ENCODE measurements at places on chromosomes 5 and 9.
A peak's percentile ranks its signal among the peaks of the same experiment; 100 is the strongest.

DNA sequence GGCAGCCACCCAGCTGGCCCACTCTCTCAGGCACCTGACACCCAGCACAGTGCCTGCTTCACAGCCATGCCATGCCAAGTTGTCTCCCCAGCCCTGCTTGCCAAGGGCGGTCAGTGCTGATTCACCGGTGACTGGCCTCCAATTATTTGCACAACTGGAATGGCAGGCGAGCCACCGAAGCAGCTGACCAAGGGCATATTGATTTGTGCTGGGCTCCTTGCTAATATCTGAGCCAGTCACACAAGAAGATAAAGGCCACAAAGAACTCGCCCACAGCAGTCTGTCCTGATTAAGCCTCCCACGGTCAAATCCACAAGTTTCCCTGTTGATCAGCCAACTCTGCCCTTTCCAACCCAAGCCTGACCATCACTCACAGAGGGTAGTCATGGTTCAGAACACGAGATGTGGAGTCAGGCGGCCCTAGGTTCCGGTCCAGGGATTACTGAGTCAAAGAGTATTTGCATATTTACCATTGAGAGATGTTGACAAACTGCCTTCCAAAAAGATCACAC is 6.4 kb upstream of the EEIG1 start:
- DNase-seq = no peak

DNA sequence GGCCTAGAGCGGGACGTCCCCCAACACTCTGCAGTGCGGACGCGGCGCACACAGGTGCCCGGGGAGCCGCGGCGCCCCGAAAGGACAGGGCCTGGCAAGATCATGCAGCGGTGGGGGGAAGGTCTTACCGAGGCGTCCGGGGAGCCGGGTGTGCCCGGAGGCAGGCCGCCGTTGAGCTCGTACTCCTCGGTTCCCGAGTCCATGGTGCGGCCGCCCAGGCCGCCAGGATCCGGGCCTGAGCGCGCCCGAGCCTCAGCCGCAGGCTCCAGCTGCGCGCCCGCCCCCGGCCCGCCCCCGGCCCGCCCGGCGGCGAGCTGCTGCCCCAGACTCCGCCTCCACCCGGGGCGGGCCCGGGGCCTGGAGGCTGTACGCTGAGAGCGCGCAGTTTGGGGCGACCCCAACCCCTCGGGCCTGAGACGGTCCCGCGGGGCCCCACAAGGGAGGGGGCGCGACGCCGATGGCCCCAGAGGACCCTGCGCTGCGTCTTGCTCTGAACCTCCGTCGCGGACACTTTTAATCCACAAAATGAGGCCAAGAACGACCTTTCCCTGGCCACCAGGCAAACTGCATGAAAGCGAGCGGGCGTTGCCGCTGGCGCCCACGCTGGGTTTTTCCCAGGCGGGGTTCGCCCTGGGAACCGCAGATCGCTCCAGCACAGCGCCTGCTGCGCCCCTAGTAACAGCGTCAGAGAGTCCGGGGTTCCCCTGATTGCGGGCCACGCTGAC is at the start of gene NINJ1:
TSS of gene NINJ1 (minus strand) at position 237 of the 725 bp plus-strand sequence. CDS start at position 203, 34 bp downstream.
- peak; percentile 93 for DNase-seq

DNA sequence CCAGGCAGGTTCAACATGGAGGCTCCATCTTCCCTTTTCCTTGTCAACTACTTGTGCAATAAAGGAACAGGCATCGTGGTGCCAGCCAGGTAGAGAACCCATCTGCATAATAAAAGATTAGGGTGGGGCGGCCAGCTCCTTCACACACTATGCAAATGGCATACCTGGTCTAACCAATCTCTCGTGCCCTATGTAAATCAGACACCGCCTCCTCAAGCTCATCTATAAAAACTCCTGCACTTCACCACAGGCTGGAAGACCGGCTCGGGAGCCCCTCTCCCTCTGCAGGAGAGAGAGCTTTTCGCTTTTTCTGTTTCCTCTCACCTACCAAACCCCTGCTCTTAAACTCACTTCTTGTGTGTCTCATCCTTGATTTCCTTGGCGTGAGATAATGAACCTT is 244.3 kb upstream of the PUM3 start:
- DNase-seq = no peak

DNA sequence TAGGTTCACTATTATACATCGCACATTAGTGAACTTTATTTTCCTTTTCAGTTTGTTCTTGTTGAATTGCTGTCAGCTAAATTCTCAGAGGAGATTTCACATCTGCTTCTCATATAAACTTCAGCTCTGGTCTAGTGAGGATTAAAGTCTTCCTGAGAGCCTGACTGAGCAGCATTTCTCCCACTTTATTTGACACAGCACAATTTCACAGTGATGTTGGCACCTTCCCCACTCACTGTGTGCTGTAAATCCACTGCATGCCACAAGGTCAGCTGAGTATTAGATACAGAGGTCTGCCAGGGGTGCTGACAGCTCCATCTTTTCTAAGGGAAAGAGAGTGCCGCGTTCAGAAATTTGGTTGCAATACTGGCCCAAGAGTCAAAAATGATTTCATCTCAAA is 567.4 kb downstream of the PRR16 start:
- no peak for DNase-seq

- no peak for DNase-seq
Observed at GRCh38 chr5:68041293-68041692, 174.3 kb upstream of the PIK3R1 start.

DNA sequence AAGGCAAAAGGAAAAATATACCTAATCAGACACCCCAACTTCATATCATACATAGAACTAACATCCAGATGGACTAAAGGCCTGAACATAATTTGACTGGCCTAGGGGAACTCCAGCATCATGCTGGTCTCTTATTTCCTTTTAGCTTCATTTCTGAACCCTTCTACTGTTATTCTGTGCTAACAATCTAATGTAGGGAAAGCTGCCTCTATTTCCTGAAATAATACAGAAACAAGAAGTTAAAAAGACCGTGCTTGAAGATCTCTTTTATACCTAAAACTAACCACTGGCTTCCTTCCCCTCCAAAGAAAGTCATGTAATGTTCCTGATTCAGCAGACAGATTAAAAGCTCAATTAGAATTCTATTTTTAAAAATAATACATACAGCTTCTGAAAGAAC is 36.7 kb downstream of the LPAR1 start:
- no peak for DNase-seq

DNA sequence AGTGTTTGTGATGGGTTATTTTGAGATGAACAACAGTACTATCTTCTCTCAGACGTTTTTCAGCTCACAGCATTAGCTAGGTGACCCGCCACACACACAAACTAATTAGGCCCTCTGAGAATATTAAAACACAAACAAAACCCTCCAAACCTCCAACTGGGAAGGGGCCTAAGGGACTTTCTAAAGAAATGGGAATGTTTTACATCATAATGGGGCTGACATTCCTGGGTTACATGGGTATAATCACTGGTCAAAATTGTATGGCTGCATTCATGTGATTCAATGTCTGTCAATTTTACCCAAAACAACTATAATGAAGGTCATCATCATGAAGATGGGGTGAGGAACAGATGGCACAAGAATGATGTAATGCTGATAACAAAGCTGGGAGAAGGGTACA is 59.6 kb downstream of the SPTLC1 start:
- DNase-seq = no peak

DNA sequence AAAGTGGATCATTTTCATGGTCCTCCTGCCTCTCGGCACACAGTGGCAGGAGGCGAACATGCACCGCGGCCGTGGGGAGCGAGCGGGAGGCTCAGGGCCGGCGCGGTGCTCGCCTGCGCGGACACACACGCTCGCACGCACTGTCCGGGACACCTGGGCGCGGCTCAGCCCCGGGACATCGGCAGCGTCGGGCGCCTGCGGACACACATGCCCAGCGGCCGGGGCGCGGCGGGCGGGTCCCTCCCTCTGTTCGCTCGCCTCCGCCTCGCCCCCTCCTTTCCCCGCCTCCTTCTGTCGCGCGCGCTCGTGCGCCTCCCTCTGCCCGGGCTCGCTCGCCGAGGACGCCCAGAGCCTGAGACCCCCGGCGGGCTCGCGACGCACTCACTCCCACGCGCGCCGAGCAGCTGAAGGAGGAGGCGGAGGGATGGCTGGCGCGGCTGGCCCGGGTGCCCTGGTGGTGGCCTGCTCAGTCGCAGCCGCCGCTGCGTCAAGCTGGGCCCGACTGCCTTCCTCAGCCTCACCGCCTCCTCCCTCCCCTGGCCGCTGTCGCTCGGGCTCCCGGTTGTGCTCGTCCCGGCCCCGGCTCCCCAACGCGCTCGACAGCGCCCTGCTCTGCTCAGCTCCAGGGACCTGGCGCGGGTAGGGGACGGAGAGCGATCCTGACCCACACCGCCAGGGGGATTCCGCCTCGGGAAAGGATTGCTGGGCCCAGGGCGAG is at the start of gene FRMD3:
TSS of gene FRMD3 (minus strand) at position 230 of the 718 bp plus-strand sequence. CDS start at position 60, 170 bp downstream.
- DNase-seq = peak; percentile 53

- DNase-seq = no peak
Observed at GRCh38 chr5:155839251-155840037, 487.5 kb upstream of the SGCD start.

DNA sequence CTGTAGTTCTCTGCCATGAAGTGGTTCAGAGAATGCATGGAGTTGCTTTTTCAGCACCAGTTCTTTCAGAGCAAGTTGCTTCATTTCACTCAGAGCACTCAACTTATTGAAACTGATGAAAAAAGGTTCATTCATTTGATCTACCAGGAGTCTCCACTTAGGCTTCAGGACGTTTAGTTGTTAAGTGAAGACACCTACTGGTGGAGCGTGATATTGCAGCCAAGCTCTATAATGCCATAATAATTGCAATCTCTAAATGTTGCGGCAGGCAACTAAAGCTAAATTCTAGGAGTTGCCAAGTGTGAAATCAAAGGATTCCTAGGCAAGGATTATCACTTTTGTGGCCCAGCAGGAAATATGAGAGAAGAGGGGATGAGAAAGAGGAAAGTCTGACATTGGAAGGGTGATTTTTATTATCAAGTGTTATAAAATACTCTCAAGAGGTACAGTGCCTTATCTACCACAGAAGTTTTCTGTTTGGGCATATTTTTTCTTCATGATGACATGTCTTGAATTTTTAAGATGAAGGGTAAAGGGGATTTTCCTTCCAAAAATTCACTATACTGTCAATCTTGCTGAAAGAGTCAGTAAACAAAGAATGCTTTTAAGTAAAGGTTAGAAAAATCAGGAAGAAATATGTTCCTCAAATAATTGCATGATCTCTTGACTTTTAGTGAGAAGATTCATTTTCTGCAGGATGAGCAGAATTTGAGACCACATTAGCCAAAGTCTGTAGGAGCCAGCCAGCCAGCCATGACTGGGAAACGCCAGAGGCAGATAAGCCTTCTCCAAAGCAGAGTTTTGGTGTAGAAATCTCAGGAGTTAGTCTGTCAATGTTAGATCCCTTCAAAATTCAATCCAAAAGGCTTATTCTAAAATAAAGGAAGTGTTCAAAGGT is 83.4 kb downstream of the SH3PXD2B start:
- peak; percentile 63 for DNase-seq

Measured in activated T-cell treated with anti-CD3 and anti-CD28 coated beads, Interleukin-2, amount 50 U/mL, for 48 hours (primary cell).